ENCODE measurements at places on chromosomes 11 and 22. TPM values are rescaled to one million over a fixed set of nuclear protein-coding genes. Genes with fewer than 3 reads are reported as not detected.

GRCh38 chr11:3947061-3947460 is 91.6 kb downstream of the STIM1 start:
- H3K27ac ChIP-seq = peak overlapping the region; percentile 56
- no peaks in the 10 kb centered on the region for H3K27me3 ChIP-seq
- H3K36me3 ChIP-seq = no peaks in the 10 kb centered on the region
- DNase-seq = peak; percentile 93
- H3K4me1 ChIP-seq = peaks cover 27% of the 10 kb centered on the region

GRCh38 chr11:69641681-69642548 is 959 bp downstream of the CCND1 start:
- H3K36me3 ChIP-seq = peaks cover 31% of the 10 kb centered on the region
- H3K27ac ChIP-seq = peak overlapping the region; percentile 75
- peaks cover 68% of the 10 kb centered on the region for H3K4me1 ChIP-seq

GRCh38 chr11:63672156-63672463 is 934 bp upstream of the ATL3 start:
- H3K4me3 ChIP-seq = no peak overlapping the region
- peaks cover 9% of the 10 kb centered on the region for H3K4me1 ChIP-seq
- no peaks in the 10 kb centered on the region for H3K27me3 ChIP-seq
- H3K27ac ChIP-seq = peak overlapping the region; percentile 96
- no peak for DNase-seq

The MYBPC3 gene
- 0.13 TPM for total RNA-seq

DNA sequence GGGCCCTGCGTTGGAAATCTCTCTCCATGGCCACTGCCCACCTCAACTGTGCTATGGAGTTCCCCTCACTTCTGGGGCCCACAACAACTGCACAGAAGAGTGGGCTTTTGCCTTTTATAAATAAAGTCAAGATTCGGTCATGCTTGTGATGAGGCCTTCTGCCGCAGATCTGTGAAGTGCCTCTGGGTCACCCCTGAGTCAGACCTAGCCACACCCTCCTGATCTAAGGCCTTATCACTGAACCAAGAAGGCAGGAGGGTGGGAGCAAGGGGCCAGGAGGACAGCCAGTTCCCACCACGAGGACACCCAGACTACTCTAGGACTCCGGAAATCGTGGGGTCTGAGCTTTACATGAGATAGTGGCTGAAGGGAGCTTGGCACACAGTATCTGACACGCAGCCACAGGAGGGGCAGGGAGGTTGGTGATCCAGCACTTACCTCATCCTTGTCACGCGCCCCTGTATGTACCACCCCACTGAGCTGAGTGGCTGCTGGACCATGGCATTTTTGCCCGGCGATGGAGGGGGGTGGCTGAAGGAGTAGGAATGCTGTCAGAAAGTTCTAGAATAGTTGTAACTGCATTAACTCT is 115.7 kb downstream of the ABTB2 start:
- H3K27me3 ChIP-seq = no peaks in the 10 kb centered on the region
- no peaks in the 10 kb centered on the region for H3K36me3 ChIP-seq
- no peak overlapping the region for H3K27ac ChIP-seq
- DNase-seq = no peak

DNA sequence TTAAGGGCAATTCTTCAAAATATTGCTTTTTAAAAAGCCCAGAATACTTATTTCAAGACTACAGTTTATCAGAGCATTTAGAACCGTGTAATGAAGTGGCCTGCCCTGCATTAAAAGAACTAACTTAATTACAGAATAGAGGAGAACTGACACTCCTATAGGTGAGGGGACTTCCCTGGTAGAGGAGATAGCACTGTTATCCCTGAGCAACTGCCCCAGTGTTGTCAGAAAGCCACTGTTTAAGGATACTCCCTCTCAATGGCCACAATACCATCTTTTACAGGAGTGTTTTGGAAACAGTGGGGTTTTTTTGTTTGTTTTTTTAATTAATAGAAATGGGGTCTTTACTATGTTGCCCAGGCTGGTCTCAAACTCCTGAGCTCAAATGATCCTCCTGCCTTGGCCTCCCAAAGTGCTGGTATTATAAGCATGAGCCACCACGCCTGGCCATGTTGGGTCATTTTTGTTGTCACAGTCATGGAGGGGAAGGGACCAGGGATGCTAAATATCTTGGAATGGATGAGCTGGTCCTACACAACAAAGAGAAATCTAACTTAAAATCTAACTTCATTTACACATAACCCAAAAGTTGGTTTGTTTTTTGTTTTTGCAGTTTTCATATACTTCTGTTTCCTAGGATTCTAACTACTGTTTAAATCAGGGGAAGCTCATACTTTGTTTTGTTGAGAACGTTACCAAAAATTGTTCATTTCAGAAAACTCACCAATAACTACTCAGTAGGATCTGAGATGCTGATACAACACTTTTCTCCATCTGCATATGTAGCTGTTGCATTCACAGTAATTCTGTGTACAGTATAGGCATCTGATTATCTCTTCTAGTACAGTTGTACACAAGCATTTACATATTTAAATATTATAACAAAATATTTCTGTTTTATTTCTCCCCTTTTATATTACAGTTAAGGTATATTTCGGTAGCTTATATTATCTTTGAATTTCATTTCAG is 8.1 kb downstream of the RPL27A start:
- H3K27ac ChIP-seq = no peak overlapping the region
- no peak overlapping the region for H3K4me3 ChIP-seq
- H3K36me3 ChIP-seq = peaks cover 65% of the 10 kb centered on the region
- H3K27me3 ChIP-seq = no peaks in the 10 kb centered on the region
- peaks cover 10% of the 10 kb centered on the region for H3K4me1 ChIP-seq
- no peak for DNase-seq

DNA sequence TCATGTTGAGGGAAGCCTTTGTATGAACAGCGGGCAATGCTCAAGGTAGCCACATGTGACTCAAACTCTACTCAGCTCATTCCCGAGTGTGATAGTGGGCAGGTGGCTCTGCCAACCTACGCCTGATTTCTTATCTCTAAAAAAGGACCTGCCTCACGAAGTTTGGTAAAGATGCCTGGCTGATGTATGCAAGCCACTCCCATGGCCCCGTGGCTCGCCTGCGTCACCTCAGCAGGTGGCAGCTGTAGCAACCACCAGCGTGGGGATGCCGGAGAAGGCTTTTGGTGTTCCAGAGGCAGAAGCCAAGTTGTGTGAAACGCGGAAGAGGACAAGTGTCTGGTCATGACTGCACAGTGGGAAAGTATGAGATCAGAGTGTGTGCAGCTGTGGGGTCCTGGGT is 5.4 kb downstream of the FADS2 start:
- no peaks in the 10 kb centered on the region for H3K27me3 ChIP-seq
- peaks cover 59% of the 10 kb centered on the region for H3K4me1 ChIP-seq
- peak overlapping the region; percentile 31 for H3K27ac ChIP-seq
- no peak overlapping the region for H3K4me3 ChIP-seq
- DNase-seq = no peak
- peaks cover 16% of the 10 kb centered on the region for H3K36me3 ChIP-seq

GRCh38 chr11:19672586-19673206 is 39.9 kb upstream of the NAV2 start:
- no peaks in the 10 kb centered on the region for H3K36me3 ChIP-seq
- peaks cover 19% of the 10 kb centered on the region for H3K4me1 ChIP-seq
- DNase-seq = no peak
- peaks cover 5% of the 10 kb centered on the region for H3K27me3 ChIP-seq

DNA sequence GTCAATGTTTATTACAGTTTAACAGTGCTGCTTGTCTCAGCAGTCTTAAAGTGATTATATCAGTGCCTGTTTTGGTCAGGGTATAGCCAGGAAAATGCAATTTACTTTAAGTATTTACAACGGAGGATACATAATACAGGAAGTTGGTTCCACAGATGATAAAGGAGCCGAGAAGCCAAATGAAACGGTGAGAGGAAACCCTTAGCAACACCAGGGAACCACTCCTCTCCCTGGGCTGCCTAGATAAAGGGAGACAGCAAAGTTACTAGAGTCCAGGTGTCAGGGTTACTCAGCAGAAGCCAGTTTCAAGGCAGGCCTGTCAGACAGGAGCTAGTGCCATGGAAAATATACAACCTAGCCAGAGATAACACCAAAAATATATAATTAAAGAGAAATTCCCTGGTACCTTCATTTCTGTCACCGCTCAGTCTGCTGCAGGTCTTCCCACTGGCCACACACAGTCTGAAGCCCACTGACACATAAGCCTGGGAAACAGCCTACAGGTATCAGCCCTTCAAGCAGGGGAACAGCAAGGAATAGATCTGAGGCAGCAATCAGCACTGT is 55.5 kb downstream of the FAM76B start:
- H3K36me3 ChIP-seq = no peaks in the 10 kb centered on the region
- DNase-seq = peak; percentile 10
- no peaks in the 10 kb centered on the region for H3K27me3 ChIP-seq
- H3K27ac ChIP-seq = no peak overlapping the region
- H3K4me3 ChIP-seq = no peak overlapping the region

- no peak within 1 kb of the TSS for H3K4me3 ChIP-seq
- no peak within 1 kb of the TSS for H3K27ac ChIP-seq
- DNase-seq = no peak
- peaks cover 27% of the 10 kb centered on the region for H3K27me3 ChIP-seq
- H3K36me3 ChIP-seq = no peaks in the 10 kb centered on the region
- peaks cover 3% of the 10 kb centered on the region for H3K4me1 ChIP-seq
Observed at GRCh38 chr22:50737728-50738648, at the start of gene ACR. TSS of gene ACR (plus strand) at chr22:50738204. CDS start at chr22:50738236, 32 bp downstream.

DNA sequence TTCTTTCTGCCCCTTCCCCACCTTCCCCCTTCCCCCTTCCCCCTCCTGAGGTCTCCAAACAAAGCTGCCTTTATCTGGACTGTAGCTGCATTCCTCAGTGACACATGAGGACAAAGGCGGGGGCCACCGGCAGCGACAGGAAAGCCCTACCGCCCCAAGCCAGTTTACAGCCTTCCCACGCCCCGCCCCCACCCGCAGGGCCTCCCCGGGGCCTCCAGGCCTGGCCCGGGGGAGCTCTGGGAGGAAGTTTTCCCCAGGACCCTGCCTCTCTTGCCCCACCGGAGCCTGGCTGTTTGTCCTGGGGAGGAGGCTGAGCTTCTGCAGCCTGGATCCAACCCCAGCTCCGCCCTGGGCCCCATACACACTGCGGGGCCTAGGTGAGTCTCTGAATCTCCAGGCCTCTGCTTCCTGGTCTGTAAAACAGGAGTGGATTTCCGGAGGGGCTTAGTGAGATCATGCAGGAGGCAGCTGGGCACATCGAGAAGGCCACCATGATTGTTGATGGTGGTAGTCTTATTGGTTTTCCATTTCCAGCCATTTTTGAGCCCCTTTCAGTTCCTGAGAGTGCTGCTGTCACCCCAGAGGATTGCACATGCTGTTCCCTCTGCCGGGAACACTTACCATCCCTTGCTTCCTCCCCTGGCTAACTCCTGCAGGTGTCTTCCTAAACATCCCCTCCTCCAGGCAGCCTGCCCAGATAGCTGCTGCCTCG is 130.7 kb downstream of the MN1 start:
- H3K36me3 ChIP-seq = no peaks in the 10 kb centered on the region
- H3K4me1 ChIP-seq = peaks cover 38% of the 10 kb centered on the region
- peak overlapping the region; percentile 36 for H3K27ac ChIP-seq
- DNase-seq = peak; percentile 65

DNA sequence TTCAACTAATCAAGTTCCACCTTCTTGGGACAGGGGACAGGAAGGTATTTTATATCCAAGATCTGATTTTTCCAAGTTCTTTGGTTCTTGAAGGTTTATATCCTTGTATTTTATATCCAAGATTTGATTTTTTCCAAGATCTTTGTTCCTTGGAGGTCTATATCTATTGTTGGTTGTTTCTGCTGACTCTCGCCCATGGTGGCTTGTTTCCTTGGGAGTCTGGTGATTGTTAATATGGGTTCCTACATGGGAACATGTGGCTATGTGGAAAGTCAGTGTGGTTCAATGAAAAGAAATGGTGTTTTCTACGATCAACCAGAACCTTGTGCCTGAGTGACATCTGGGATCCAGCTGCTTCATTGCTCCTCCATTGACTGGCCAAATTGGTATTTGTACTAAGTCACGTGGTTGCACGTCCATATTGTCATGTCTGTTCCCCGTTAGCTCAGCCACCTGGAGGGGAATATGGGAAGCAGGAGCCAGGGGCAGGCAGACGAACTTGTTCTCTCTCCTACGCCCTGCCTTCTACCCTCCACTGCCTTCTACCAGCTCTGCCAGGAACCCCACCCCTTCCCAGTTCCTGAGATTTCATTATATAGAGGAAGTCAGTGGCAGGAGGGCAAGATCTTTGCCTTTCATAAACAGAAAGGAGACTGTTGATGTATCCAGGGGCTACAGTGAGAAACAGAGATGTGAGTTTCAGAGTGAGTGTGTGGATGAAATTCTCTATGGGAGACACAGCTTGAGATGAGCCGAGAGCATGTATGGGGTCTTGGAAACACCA is 11.1 kb upstream of the CSF2RB start:
- no peaks in the 10 kb centered on the region for H3K36me3 ChIP-seq
- no peak overlapping the region for H3K27ac ChIP-seq
- H3K4me3 ChIP-seq = no peak overlapping the region

DNA sequence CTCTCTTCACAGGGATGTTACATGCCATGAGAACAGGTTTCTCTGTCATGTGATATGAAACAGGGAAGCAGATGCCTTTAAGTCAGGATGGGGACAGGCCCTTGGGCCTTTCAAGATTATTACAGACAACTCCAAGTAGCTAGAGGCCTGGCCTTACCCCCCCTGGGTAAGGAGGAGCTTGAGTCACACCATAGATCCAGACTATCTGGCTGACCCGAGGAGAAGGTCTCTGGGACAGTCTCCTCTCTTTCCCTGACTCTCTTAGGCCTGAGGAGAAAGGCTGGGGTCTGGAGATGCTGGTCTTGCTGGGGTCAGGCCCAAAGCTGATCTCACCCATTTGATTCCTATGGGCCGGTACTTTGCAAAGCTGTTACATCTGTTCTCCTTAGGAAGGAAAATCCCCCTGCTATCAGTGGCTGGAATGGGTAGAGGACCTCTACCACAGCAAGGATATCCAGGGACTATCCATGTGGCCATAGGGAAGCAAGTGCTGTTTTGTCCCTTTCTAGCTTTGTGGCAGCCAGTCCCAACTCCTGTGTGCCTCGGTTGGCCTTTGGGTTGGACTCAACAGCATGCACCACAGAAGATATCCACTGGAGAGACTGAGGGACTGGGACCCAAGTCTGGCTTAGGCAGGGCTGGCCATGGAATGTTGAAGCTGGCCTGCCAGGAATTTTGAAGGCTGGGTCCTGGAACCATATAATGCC is 25.2 kb downstream of the RELT start:
- peaks cover 15% of the 10 kb centered on the region for H3K4me1 ChIP-seq
- peaks cover 15% of the 10 kb centered on the region for H3K36me3 ChIP-seq
- no peak overlapping the region for H3K4me3 ChIP-seq
- no peaks in the 10 kb centered on the region for H3K27me3 ChIP-seq

- H3K4me1 ChIP-seq = no peaks in the 10 kb centered on the region
- no peak overlapping the region for H3K27ac ChIP-seq
- DNase-seq = no peak
- no peaks in the 10 kb centered on the region for H3K36me3 ChIP-seq
- no peaks in the 10 kb centered on the region for H3K27me3 ChIP-seq
Observed at GRCh38 chr11:26522912-26523610, 49.0 kb downstream of the MUC15 start.

The RAC2 gene
- 2.4 TPM for total RNA-seq

DNA sequence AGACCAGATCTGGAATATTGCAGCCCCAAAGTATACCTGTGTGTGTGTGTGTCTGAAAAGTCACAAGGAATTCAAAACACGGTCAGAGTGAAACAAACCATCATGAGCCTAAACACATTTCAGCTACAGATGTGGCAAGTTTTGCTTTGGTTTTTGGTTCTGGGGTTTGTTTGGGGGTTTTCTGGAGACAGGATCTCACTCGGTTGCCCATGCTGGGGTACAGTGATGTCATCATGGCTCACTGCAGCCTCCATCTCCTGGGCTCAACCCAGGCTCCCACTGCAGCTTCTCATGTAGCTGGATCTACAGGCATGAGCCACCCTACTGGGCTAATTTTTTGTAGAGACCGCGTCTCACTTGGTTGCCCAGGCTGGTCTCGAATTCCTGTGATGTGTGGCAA is 41.4 kb upstream of the PHF21A start:
- H3K4me3 ChIP-seq = no peak overlapping the region
- peaks cover 23% of the 10 kb centered on the region for H3K27me3 ChIP-seq
- H3K27ac ChIP-seq = no peak overlapping the region
- no peak for DNase-seq
- no peaks in the 10 kb centered on the region for H3K36me3 ChIP-seq
- H3K4me1 ChIP-seq = peaks cover 5% of the 10 kb centered on the region
